ENCODE measurements at places on chromosomes 2 and 18.

- DNase-seq, result no peak
Measured at GRCh38 chr18:13725566-13726231, 659 bp downstream of the FAM210A start.

- DNase-seq, result no peak
Measured at GRCh38 chr2:98768384-98769113, 37.6 kb upstream of the MGAT4A start.

DNA sequence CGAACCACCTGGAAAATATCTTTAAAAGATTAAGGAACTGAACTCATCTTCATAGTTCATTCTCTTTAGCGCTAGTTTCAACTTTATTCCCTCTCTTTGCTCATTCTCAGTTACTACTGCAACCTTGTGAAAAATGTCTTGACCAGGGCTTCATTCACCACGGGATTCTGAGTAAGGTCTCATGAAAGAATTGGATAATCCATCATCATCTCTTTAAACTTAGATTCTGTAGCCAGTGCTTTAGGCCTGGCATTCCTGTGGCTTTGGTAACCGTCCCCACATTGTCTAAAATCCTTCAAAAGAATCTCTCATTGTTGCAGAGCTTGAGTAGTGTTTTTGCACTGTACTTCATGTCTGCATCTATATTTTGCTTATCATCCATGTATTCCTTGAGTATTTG, 229.5 kb downstream of the ETAA1 start:
- no peak for DNase-seq

- no peak for DNase-seq
Measured at GRCh38 chr2:60445684-60446179, 107.7 kb downstream of the BCL11A start.

DNA sequence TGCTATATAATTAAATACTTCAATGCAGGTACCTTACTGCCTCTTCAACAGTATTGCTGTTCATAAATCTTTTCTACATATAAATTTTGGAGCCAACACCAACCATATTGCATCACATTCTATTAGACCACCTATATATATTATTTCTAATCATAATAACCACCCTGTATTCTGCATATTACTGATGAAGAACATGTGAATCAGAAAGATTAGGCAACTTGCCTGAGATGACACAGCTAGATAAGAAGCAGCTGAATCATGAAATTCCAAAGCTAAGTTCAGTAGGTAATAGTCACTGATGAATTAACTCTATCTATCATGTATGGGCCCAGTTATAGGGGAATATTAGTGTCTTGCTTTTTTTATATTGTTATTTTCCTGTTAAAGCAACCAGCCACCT, 161.8 kb downstream of the AGPS start:
- DNase-seq, result no peak

- DNase-seq, result no peak
Measured at GRCh38 chr2:33238111-33238510, 238.3 kb upstream of the RASGRP3 start.

DNA sequence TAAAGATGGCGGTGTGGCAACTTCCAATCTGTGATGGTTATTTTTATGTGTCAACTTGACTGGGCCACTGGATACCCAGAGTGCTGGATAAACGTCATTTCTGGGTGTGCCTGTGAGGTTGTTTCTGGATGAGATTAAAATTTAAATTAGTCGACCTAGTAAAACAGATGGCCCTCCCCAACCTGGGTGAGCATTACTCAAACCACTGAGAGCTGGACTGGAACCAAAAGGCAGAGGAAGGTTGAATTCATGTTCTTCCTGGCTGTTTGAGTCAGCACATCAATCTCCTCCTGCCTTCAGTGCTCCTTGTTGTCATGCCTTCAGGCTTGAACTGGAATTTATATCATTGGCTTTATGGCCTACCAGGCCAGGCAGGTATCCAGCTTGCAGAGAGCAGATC, 190.8 kb upstream of the RGPD4 start:
- no peak for DNase-seq

- DNase-seq, result no peak
Measured at GRCh38 chr2:187075199-187075635, 226.2 kb upstream of the ZSWIM2 start.

- DNase-seq, result no peak
Measured at GRCh38 chr18:78406743-78407465, 572.7 kb upstream of the SALL3 start.

- DNase-seq, result no peak
Measured at GRCh38 chr2:8652774-8653426, 29.0 kb upstream of the ID2 start.

DNA sequence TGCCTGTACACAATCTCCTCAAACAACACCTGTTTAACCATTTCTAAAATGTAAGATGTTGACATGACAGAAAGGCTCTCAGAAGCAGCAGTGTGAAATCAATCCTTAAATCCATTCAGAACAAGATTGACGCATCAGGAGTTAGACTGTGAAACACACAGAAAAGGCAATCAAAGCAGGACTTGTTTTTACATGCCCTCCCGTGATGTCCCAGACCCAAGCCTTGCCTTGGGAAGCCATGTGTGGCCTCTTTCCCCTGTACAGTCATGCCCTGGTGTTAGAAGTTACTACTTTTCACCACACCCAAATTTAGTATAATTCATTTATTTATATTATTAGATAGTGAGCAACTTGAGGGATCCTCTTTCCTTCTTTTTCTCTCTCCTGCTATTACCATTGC, 115.7 kb downstream of the NCKAP5 start:
- no peak for DNase-seq

GRCh38 chr2:210519594-210519993, 36.8 kb upstream of the CPS1 start:
- DNase-seq, result no peak

DNA sequence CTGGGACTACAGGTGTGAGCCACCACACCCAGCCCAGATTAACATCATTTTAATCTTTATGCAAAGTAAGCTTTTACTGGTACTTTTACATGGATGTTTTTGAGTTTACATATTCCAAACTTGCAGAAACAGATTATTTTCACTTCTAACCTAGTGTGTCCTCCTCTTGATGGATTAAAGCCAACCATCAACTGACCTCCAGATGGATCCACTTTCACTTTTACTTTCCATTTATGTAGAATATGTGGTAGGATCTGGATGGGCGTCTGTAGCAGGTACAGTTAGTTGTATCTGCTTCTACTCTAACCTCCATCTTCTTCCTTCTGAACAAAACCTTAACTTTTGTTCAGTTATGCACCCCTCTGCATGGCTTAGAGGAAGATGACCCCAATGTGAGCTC, 264.1 kb downstream of the CDH20 start:
- DNase-seq, result no peak

DNA sequence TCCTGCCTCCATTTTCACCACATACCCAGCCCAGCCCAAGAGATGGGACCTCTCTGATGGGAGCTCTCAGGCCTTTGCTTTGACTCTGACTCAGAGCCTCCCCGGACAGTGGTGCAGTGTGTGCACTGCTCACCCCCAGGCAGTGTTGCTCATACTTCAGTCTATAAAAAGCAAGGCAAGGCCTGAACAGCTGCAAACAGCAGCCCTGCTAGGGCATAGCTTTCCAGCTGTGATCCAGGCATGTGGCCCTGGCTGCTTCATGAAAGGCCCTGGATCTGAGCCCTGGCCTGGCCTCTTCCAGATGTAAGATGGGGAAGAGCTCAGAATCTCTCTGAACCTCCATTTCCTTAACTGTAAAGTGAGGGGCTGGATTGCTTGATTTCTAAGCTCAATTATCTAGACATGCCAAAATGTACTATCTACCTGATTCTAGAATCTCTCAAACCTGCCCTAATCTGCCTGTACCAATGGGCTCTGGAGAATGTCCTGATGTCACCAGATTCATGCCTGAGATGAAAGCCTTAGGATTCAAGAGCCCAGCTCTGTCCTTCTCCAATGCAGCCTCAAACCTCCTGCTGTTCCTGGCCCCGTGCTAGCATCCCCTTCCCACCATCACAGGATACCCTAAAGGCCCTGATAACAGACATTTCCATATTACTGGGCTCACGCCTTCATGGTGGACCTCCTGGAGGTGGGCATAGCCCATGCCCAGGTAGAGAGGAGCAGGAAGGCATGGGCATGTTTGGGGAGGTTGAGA, 206.9 kb downstream of the ARL4C start:
- DNase-seq, result no peak

DNA sequence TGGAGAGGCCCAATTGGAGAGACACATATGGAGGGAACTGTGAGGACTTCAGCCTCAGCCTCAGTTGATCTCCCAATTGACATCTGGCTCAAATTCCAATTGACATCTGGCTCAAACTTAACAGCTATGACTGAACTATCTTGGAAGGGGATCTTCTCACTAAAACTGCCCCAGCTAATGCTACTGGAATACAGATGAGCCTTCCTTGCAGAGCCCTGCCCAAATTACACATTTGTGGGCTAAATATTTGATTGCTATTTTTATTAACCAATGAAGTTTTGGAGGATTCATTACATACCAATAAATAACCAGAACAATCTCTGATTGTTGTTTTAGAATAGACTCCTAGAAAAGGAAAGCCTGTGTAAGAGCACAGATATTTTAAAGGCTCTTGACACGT, 189.0 kb upstream of the THUMPD2 start:
- DNase-seq, result no peak

GRCh38 chr2:121303531-121304263, 18.7 kb upstream of the TFCP2L1 start:
- DNase-seq, result no peak

DNA sequence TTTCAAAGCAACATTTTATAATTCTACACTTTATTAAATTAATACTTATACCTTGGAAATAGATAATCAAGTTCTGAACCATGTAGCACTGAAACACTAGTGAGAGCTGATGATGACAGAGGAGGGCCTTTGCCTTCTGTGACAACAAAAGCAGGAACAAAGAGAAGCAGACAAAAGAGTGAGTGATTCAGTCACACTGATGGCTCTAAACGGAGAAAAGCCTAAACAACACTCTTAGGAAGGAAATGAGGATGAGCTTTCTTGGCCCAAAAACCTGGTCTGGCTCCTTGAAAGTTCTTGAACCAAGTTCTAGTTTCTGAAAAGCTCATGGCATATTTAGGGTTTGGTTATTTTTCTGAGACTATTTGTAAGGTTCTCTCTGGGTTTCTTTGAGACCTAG, 271.9 kb downstream of the DPP10 start:
- DNase-seq, result no peak

DNA sequence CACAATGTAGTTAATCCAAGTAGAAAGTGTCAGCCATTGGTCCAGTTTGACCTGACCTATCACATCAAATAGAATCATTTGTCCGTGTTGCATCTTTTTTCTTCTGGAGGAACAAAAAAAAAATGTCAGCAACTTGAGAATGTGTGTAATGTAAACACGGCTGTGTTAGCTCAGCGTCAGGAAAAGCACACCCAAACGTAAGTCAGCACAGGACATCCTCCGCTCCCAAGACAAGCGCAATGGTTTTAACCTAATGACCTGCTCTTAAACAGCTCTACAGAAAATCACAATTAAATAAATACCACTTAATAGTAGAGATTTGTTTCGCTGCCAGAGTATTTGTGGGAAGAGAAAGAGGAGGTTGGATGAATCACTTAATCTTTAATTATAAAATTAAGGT, 59.4 kb downstream of the OSR1 start:
- DNase-seq, result no peak

DNA sequence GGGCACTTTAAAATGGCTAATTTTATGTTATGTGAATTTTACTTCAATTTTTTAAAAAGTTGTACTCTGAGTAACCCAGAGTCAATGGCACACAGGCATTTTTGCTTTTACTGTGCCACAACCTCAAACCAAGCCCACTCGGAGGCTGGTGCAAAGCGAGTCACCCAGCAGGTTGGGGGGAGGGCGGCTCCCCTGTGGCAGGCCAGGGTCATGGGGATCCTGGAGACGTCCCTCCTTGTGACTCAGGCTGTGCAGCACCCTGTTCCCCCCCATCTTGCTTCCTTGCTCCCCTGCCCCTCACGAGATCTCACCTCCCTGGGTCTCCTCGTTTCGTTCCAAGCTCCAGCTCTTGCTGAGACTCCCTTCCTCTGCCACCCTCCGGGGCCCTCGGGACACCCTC, 58.6 kb downstream of the POMC start:
- no peak for DNase-seq

GRCh38 chr18:1306641-1307040, 402.0 kb downstream of the ADCYAP1 start:
- no peak for DNase-seq

DNA sequence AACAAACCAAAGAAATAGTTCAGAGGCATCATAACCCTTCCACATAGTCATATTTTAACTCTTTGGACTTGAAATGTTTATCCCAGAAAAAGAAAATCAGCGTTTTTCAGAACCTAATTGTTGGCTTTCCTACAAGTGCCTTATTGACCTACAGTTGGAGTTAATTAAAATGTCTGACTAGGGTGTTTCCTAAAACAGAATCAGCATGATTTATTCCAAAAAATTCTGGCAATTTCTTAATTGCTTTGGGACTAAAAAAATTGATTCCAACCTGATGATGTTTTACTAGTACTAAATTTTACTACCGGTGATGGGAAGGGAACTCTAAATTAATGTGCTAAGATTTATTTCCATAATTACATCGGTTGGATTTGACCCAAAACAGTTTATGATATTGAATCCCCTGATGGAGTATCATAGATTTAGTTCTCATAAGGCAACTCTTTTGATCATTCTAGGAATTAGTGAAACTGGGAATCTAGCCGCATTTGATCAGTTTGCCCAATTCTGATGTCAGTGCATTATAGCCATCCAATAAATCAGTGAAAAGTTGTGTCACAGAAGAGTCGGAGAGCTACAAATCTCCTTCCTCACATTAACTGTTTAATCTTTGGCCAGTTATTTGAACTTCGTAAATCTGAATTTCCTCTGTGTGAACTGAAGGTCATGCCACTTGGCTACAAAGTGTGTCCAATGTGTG, 134.3 kb upstream of the DSEL start:
- no peak for DNase-seq

- DNase-seq, result no peak
Measured at GRCh38 chr2:79723830-79724229, 211.0 kb downstream of the CTNNA2 start.

GRCh38 chr2:140344838-140345237, 1564.6 kb upstream of the NXPH2 start:
- no peak for DNase-seq

DNA sequence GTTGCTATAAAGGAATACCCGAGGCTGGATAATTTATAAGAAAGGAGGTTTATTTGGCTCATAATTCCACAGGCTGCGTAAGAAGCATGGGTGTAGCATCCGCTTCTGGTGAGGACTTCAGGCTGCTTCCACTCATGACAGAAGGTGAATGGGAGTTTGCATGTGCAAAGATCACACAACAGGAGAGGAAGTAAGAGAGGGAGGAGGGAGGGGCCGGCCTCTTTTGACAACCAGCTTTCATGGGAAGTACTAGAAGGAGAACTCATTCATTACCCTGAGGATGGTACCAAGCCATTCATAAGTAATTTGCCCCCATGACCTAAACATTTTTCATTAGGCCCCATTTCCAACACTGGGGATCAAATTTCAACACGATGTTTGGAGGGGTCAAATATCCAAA, 386.8 kb upstream of the NETO1 start:
- DNase-seq, result no peak

DNA sequence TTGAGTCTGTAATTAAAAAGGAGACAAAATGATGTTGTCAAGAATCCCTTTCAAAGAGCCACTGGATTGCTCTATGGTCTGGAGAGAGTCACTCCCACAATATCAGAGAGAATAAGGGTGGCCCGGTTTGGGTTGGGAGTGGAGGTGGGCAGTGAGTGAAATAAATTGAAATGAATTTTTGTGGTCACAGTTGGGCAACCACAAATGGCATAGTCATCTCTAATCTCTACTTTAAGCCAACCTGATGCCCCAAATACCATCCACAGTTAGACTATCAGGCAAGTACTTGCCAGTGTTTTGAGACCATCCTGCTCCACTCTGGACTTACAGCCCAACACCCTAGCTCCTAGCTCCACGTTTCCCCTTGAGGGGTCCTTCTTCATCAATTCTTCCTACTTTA, 559.7 kb downstream of the BCL11A start:
- DNase-seq, result no peak

GRCh38 chr18:31660763-31661162, 23.6 kb downstream of the B4GALT6 start:
- no peak for DNase-seq
